ENCODE measurements at places on chromosomes 3 and 15.

GRCh38 chr3:171704002-171704401 is 106.3 kb downstream of the PLD1 start:
- peak; percentile 0 for DNase-seq

- DNase-seq: no peak
Measured at GRCh38 chr3:62365391-62366125, 7.8 kb downstream of the FEZF2 start.

DNA sequence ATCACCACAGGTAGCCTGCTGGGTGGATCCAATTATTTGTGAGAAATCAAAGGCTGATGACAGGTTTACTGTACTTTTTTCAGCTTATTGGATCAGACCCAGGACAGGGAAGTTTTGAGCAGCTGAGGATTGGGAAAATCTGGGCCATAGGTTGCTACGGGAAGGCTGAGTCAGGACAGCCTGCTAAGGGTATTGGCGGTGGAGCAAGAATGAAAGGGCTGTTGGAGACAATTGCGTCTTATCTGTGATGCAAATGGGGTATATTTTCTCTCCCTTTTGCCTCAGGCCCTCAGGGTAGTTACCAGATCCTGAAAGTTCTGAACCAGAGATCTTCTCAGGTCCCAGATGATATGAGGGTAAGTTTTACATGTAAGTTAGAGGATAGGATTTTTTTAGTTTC is 317.7 kb downstream of the EDEM1 start:
- DNase-seq: no peak

DNA sequence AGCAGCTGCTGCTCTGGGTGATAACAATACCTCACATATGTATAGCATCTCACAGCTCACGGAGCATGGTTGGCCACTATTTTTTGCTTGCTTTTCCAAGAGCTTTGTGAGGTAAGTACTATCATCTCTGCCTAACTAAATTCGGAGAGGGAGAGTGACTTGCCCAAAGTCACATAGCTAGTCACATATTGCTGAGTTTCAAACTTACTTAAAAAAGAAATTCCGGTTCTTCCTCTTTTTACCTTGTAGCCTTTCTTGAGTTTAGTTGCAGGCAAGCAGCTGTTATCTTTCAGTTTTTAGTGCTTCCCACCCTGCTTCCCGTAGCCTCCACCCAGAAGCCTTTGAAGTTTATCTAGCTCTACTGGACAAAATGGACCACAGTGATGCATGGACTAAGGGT is 309.2 kb downstream of the PDCD6IP start:
- DNase-seq: no peak

- no peak for DNase-seq
Measured at GRCh38 chr3:50267280-50267913, 1.6 kb upstream of the SEMA3B start.

- no peak for DNase-seq
Measured at GRCh38 chr3:7874116-7874515, 627.5 kb upstream of the LMCD1 start.

DNA sequence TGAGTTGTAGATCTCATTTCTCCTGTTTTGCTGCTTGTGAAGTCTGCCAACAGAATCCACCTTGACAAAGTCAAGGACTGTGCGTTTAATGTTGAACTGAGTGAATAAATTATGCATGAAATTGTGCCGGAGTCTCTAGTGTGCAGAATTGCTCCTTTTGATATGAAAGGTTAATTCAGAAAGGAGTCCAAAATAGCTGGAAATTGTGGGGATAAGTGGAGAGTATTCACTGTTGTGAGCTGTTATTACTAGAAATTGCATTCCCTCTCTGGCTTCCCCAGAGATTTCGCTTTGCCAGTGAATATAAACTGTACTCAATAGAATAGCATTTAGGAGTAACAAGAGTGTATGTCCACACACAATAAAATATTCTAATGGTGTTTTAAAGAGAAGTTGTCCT is 43.1 kb downstream of the SAMMSON start:
- DNase-seq: no peak

GRCh38 chr15:62649793-62650420 is 392.6 kb upstream of the TPM1 start:
- no peak for DNase-seq

DNA sequence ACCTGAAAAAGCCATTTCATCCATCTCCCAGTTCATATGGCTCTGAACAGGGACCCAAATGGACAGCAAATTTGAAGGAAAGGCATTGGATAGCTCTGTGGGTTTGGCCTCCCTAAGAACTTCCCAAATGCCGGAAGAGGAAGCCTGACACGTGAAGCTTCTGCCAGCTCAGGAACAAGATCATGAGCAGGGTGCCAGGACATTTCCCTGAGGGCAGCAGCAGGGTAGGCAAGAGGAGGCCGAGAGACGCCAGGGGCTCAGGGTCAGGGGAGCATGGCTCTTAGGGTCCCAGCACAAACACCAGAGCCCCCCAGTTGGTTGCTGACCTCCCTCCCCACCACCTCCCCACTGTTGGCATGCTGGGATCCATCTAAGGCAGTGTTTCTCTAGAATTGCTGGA is 187.5 kb downstream of the MEGF11 start:
- no peak for DNase-seq
